ENCODE measurements at places on chromosomes 12 and 14.

DNA sequence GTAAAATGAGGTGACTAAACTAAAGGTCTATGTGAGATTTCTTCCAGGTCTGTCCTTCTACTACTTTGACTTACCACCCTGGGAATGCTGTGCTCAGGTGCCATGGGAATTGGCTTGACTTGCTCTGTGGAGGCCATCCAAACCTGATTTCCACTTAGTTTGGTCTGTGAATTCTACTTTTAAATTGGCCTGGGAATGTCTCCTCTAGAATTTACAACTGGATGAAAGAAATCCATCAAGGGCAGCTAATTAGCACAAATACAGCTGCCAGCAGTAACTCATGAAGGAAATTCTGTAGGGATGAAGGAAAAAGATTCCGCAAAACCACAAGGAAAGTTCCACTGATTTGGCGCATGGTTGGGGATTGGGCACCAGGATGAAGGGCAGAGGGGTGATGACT is 31.7 kb upstream of the FRMD6 start:
- no peak for DNase-seq

DNA sequence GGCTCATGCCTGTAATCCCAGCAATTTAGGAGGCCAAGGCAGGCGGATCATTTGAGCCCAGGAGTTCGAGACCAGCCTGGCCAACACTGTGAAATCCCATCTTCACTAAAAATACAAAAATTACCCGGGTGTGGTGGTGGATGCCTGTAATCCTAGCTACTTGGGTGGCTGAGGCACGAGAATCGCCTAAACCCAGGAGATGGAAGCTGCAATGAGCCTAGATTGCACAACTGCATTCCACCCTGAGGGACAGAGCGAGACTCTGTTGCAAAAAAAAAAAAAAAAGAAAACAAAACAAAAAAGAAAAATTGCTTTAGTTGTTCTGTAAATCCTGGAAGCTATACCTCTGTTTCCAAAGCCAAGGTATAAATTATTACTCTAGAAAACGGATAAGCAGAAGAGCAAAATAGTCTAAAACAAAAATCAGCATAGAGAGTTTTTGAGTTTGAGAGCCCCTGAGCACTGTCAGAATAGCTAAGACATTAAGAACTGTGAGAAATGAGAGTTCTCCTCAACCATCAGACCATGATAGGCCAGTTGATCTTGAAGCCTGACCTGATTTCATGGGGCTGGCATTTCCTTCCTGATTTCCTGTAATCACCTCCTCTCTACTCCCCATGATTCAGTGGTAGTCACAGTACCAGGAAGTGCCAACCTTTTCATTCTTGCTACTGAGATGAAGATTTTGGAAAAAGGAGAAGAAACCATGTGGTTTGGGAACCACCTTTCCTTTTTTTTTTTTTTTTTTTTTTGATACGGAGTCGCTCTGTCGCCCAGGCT is 31.7 kb downstream of the ATP2A2 start:
- DNase-seq = no peak

- no peak for DNase-seq
Measured at GRCh38 chr14:78593949-78594348, 423.8 kb downstream of the NRXN3 start.

GRCh38 chr12:108371801-108372344 is 32.8 kb upstream of the CMKLR1 start:
- DNase-seq = peak; percentile 56

DNA sequence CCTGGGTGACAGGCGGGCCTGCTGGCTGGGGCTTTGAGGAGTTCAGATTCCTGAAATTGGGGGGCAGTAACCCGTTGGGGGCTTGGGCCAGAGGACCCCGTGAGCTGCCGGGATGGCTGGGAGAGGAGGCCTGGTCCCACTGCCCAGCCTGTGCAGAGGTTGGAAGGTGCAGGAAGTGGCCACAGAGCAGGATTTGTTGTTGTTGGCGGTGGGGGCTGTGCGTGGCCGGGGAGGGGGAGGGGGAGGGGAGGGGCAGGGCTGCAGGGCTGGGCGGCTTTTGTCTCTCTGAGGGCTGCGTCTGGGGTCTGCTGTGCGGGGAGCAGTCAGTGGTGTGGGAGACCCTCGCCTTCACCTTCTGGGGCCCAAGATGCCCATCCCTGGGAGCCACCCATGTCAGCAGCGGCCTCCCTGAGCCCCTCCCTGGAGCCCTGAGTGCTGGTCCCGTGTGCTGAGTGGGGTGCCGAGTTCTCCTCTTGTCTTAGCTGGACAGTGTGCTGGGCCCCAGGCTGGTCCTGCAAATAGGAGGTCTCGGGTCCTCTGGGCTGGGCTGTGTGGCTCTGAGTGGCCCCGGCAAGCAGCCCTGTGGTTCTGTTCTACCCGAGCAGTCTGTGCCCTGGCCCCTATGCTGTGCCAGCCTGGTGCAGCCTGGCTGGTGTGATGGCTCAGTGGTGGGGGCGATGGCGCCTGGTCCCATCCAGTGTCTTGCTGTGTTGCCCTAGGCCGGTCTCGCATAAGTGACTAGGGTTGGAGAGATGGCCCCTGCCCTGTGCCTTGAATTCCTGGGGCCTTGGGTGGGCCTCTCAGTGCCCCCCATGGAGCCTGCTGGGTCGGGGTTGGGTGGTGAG is 10.3 kb downstream of the KIF26A start:
- no peak for DNase-seq

DNA sequence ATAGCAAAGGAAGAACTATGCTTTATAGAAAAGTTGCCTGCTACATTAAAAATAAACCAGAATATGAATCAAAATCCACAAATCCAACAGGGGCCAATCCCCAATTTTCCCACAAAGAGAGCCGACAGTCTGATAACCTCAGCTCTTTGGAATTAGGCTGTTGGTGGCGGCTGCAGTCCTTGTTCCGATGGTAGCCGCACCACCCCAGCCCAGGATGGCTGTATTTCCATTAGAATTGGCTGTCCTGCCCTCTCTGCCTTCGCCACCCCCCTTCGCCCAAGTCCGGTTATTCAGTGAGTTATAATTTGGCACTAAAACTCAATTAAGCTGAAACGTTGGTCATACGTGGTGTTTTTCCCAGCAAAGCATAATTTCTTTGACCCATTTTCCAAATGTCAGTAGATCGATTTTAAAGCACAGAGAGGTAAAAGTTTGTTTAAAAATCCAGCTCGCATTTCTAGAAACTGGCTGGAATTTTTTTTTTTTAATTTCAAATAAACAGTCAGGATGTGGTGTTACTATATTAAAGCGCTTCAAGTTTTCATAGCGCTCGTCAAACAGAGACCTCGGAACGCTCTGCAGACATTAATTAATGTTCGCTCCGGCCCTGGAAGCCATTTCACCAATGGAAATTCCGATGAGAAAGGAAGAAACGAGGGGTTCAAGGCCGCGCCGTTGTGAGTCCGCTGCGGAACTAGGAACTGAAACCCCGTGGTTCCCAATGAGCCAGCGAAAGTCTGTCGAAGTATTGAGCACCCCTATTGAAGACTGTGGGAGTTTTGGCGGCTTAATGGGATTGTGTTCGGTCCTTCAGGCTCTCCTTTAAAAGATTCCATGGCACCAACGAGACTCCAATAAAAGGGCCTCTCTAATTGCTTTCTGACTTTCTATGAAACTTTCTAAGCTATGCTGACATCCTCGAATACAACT is 104.8 kb upstream of the DIO3 start:
- no peak for DNase-seq

DNA sequence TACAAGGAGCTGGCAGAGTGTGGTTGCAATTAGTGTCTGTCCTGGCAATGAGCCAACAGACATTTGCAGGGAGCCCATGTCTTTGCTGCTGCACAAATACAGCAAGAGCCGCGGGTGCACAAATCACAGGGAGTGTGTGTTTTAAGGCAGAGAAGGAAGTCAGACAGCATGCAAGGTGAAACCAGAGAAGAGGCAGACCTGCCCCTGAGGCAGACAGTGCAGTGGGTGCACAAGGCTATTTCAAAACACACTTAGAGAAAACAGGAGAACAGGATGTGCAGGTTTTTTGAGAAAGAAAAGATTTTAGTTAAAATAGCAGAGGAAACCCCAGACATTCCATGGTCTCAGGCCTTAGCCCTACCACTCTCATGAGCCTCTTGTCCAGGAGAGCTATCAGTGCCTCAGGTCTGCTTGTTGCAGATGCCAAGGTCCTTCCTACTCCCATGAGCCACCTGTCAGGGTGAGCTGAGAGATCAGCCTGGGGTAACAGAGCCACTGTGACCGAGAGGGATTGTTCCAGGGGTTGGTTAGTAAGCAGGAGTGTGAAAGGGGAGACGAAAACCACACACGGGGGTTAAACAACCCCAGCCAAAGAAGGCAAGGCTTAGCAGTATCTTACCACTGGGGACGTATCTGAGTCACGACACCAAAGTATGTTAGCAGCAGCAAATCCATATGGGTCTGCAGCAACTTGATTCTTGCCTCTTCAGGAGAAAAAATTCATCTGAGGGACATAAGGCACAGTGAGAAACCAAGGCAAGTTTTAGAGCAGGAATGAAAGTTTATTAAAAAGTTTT is 78.1 kb downstream of the C14orf132 start:
- no peak for DNase-seq

- no peak for DNase-seq
Measured at GRCh38 chr12:54701940-54702592, 53.9 kb upstream of the DCD start.

DNA sequence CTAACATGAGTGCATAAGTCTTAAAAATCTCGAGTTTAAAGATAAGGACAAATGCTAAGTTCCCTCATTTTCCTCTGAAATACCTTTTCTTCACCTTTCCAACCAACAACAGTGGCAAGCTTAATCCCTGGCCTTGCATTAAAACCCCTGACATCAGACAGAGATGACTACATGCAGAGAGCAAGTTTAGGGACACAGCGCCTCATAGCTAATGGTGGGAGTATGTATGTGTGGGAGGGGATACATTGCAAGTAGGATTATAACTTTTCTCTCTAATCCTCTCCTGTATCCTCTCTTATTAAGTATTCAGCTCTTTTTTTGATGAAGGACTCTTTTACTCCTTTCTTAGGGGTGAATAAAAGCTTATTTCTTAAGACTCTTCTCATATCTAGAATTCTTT is 547.1 kb downstream of the CCER1 start:
- no peak for DNase-seq

- no peak for DNase-seq
Measured at GRCh38 chr12:77160931-77161330, 95.6 kb upstream of the E2F7 start.

DNA sequence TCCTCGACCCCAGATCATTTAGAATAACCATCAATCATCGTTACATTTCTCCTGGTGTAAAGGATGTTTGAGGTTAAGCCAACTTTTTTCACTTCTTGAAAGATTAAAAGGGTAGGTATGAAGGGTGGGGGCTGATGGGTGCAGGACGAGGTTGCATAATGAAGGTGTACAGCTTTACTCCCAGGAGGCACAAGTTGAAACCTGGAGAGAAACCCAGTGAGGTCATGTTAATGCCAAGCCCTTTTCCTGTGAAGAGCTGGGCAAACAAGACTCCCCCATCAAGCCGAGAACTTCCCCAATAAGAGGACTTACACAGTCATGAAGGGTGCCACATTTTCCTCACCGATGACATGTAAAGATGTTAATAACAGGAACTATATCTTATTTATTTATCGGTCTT is 84.3 kb downstream of the FZD10 start:
- no peak for DNase-seq

GRCh38 chr14:56349960-56350359 is 229.6 kb upstream of the TMEM260 start:
- DNase-seq = no peak

DNA sequence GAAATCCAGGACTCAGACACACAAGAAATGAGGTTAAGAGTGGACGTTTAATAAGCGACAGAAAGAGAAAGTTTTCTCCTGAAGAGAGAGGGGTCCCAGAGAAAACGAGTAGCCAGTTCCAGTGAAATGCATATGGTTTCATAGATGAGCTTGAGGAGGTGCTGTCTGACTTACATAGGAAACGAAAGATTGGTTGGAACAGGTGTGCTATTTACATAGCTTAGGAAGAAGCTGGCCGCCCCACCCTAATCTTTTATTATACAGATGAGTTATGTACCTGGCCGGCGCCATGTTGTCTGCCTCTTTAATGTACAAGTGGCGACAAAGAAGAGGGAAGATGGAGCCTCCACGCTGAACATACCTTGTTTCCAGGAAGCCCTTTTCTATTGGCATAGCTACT is 223.0 kb downstream of the SLC6A15 start:
- no peak for DNase-seq

- DNase-seq = no peak
Measured at GRCh38 chr12:110739894-110740293, 2.8 kb downstream of the PPP1CC start.
